Dermis blood vessel endothelial cell (primary cell): ENCODE measurements at places on chromosomes 1 and 21. TPM values are rescaled to one million over a fixed set of nuclear protein-coding genes. Genes with fewer than 3 reads are reported as not detected.

The SLC26A9 gene
- 0.09 TPM in 1 of 2 replicates, not detected in the other for total RNA-seq

The FAAP20 gene
- 16.0 and 21.8 TPM in 2 replicates for total RNA-seq

The C8B gene
- total RNA-seq: not detected in 2 replicates

The ATAD3C gene
- total RNA-seq: 0.17 and 1.5 TPM in 2 replicates

The AMY2B gene
- 0.51 and 1.4 TPM in 2 replicates for total RNA-seq

The FOXD3 gene
- not detected in 2 replicates for total RNA-seq

The SLC44A3 gene
- total RNA-seq: 2.9 and 3.0 TPM in 2 replicates

The CFAP57 gene
- total RNA-seq: 0.14 and 0.17 TPM in 2 replicates

The HES4 gene
- total RNA-seq: 49.6 and 76.9 TPM in 2 replicates

DNA sequence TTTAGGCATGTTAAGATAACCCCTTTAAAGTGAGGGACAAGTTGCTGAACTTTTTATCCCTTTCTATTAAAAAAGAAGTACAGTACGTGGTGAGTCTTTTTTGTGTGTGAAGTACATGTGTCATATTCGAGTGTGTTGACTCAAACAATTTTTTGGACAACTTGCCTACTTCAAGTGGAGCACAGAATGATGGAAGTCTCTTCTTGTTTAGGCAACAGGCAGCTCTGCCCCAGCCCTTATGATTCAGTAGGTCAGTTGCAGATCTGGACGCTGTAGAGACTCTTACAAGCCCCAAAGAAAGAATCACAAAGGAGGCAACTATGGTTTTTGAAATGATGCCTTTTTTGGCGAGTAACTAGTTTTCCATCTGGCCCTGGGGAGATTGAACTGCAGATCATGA lies 14.4 kb upstream of the ZFP69B start:
- DNase-seq: no peak

- no peak for DNase-seq
Measured at GRCh38 chr1:46053734-46054133, 78.7 kb downstream of the PIK3R3 start.

GRCh38 chr21:41979335-41979734 lies 25.5 kb upstream of the C2CD2 start:
- no peak for DNase-seq

- no peak for DNase-seq
Measured at GRCh38 chr1:182739545-182739944, 50.0 kb upstream of the NPL start.

GRCh38 chr1:47436304-47436978 lies 1.4 kb upstream of the FOXD2 start:
- DNase-seq: peak; percentile 84

- DNase-seq: no peak
Measured at GRCh38 chr1:110190282-110190929, 19.7 kb upstream of the KCNC4 start.

- no peak for DNase-seq
Measured at GRCh38 chr1:210292231-210292871, 36.4 kb upstream of the HHAT start.

DNA sequence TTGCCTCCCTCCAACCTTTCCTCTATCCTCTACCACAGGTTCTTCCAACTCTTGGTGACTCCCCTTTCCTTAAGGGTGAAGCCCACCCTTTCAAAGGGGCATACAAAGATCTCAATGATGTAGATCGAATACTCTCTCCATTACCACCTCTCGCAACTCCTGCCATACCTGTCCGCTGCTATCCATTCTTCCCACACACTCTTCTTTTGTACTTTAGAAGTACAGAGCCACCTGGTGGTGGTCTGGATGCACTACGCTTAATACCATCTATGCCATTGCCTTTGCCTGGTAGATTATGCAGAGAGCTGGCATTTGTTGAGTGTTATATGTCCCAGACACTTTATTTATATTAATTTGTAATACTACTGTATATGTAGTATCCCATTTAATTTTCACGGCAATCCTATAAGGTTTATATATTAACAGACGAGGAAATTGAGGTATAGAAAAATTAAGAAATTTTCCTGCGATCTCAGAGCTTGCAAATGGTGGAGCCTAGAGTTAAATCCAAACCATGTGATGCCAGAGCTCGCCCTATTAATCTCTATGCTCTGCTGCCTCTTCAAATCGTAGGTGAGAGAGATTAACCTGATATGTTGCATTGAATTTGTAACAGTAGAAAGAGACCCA lies 22.9 kb downstream of the TSHB start:
- DNase-seq: peak; percentile 71

DNA sequence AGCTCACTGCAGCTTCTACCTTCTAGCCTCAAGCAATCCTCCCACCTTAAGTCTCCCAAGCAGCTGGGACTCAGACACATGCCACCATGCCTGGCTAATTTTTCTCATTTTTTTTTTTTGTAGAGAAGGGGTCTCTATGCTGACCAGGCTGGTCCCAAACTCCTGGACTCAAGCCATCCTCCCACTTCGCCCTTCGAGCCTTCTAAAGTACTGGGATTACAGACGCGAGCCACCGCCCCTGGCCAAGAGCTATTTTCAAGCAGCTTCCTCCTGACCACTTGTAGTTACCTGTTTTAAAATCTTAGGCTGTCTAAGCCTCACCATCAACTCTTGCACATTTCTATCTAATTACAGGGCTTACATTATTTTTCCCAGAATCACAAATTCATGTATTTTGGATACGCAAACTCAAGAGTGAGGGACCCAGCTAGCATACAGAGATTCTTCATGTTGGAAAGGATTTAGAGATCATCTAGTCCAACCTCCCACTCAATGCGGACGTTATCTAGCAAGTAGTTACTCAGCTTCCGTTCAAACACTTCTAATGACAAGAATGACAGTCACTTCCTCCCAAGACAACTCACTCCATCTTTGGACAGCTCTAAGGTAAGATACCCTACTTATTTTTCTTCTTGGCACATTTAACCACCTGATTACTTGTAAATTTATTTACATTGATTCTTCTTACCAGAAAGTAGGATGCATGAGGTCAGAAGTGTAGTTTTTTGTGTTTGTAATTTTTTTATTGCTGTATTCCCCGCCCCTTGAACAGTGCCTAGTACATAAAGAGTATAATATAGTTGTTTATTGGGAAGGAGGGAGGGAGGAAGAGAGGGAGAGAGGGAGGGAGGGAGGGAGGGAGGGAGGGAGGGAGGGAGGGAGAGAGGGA lies 65.4 kb downstream of the LUZP1 start:
- peak; percentile 73 for DNase-seq

- no peak for DNase-seq
Measured at GRCh38 chr1:203401199-203401877, 50.4 kb upstream of the FMOD start.

- no peak for DNase-seq
Measured at GRCh38 chr21:16870103-16870502, 642.7 kb upstream of the CXADR start.
